ENCODE measurements at places on chromosomes 7 and 10.

- DNase-seq: no peak
Measured at GRCh38 chr10:110992006-110992800, 72.8 kb downstream of the SHOC2 start.

- no peak for DNase-seq
Measured at GRCh38 chr7:137343281-137343841, at the start of gene PTN. PTN (minus strand) TSS chr7:137343733; CDS start chr7:137254973, 88,760 bp downstream.

GRCh38 chr7:54426406-54426805 is 115.8 kb upstream of the VSTM2A start:
- no peak for DNase-seq

DNA sequence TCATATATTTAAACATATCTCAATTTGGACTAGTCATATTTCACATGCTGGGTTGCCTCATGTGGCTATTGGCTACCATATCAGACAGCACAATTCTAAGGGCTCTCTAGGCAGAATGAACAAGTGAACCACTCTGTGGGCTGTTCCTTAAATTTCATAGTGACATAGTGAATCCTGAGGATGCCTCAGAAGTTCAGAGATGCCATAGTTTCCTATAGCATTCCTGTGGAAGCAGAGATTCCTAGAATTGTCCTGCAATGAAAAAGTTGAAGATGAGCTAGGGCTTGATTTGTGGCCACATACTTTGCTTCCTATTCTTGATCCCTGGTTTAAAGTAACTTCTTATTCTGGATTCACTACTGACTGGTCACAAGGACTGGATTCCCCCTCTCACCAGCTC is 35.6 kb downstream of the MKX start:
- no peak for DNase-seq

DNA sequence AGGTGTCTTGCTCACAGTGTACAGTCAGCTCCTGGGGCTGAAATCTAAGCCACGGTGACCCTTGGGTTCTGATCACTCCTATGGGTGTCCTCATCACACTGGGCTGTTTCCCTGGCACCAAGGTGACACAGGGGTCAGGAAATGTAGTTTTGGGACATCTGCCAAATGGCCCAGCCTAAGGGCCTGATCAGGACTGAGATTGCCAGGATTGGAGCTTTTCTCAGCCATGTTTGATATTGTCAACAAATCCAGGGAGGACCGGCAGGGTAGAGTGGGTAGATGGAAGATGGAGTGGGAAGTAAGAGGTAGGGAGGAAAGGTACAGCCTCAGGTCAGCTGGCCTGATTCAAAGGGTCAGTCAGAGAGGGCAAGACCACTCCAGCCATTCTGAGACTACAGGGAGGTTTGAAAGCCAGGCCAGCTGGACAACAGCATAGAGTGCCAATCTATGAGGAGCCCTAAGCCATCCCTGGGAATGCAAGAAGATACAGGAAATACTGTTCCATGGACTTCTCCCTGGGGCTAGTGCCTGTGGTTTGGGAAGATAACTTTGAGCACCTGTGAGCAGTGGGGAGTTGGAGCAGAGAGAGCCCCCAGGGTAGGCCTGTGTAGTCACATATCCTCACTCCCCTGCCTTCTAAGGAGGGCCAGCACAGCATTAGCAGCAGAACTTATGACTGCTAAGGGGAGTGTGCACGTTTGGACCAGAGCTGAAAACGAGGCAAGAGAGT is 377.3 kb upstream of the ZMIZ1 start:
- DNase-seq: no peak

DNA sequence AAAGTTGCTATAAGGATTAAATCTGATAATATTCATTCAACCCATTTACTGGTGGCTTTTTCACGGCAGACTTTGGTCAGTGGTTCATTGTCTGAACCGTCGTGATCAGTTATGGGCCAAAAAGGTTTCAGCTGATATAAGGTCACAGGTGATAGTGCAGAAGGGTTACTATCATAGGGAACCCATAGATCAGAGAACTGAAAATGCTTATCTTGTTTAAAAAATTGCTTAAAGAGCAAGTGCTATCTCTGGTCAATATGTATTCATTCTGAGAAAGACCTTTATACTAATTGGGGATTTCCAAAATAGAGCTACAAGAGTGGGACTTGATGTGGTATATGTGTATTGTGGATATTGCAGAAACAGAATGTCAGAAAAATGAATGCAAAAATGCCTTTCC is 147.8 kb upstream of the SEMA3E start:
- no peak for DNase-seq

DNA sequence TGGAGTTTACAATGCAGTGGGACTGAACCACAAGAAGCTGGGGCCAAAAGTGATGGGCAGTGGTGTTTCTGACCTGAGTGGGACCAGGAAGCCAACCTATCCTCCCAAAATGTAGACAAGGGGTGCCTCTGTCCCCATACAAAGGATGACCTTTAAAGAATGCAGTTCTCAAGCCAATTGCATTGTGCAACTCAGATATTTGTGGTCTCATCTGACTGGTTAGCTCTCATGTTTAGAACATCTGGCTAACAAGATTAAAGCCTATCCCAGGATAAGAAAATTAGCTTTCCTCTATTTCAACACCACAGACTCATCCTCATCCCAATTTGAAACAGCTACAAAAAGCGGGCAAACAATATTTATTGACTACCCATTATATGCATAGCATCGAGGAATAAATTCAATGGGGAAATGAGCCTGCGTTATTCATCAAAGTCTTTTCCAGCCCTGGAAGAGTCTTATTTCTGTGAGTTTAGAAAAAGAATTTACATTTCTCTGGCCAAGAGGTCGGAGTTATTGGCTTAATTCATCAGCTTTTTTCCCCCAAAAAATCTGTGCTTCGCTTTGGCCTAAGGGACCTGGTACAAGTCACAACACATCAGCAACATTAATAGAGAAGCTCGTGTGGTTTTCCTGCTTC is 26.7 kb downstream of the ELMO1 start:
- no peak for DNase-seq

- no peak for DNase-seq
Measured at GRCh38 chr10:90998733-90999511, 78.0 kb upstream of the ANKRD1 start.

- DNase-seq: no peak
Measured at GRCh38 chr10:79463578-79464496, 18.4 kb upstream of the ZCCHC24 start.
